Urothelium cell line (cell line): ENCODE measurements at places on chromosomes 13 and 19.

- DNase-seq = no peak
Observed at GRCh38 chr13:101763191-101763590, 310.7 kb downstream of the ITGBL1 start.

GRCh38 chr19:38265921-38266429 is 1.6 kb downstream of the SPINT2 start:
- no peak for DNase-seq

DNA sequence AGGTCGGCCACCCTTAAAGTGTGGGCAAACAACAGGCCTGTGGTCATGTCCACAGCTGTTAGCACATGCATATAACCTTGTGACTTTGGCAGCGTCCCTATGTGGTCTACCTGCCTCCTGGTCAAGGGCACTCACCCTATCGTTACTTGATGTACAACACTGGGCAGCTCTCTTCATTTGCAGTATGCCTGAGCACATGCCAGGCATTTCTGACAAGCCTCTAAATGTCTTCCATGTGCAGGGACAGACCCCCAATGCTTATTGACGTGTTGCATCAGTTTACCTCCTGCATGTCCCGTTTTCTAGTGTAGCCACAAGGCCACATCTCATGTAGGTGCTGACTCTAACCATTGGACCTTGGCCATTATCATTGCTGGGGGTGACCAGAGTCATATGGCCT is 731.7 kb upstream of the MIR17HG start:
- no peak for DNase-seq

GRCh38 chr13:32585550-32586079 is 637 bp upstream of the PDS5B start:
- DNase-seq = peak; percentile 4

- DNase-seq = no peak
Observed at GRCh38 chr19:13483215-13483614, 23.1 kb downstream of the CACNA1A start.

DNA sequence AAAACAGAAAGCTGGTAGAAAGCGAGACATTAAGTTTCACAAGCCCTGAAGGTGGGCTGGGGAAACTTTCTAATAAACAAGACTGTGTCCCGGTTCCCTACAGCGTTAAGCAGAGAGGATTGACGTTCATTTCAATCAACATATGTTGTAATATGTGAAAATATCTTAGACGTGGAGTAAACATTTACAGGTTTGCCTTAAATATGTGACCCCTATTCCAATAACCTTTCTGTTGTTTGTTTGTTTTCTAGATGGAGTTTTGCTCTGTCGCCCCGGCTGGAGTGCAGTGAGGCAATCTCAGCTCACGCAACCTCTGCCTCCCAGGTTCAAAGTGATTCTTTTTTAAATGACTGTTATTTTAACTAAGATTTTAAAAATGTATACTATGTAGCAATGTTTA is 526.2 kb downstream of the SUCLA2 start:
- DNase-seq = no peak

DNA sequence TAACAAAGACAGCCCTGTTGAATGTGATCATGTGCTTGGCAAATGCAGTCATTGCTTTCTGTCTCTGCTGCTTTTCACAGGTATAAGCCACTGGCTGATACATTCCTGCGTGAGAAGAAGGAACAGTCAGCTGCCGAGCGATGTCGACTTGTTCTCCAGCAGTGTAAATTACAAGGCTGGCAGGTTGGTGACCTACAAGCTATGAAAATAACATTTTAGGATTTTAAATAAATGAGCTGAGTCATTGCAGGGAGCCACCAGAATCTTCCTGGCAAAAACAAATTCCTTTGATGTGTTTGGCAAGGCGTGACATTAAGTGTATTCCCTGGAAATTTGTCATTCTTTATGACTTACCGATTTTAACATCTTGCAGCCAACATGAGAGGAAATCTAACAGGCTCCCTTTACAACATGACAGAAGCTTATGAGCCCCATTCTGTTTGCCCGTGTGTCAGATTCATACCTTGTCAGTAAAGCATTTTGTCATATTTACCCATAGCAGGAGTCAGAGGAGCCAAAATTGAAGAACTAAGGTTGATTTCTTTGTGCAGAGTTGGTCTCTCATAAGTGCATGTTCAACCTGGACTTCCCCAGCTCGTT is 471.4 kb downstream of the MYO16 start:
- peak; percentile 6 for DNase-seq

GRCh38 chr19:45146741-45147205 is 14.0 kb downstream of the NKPD1 start:
- DNase-seq = no peak

DNA sequence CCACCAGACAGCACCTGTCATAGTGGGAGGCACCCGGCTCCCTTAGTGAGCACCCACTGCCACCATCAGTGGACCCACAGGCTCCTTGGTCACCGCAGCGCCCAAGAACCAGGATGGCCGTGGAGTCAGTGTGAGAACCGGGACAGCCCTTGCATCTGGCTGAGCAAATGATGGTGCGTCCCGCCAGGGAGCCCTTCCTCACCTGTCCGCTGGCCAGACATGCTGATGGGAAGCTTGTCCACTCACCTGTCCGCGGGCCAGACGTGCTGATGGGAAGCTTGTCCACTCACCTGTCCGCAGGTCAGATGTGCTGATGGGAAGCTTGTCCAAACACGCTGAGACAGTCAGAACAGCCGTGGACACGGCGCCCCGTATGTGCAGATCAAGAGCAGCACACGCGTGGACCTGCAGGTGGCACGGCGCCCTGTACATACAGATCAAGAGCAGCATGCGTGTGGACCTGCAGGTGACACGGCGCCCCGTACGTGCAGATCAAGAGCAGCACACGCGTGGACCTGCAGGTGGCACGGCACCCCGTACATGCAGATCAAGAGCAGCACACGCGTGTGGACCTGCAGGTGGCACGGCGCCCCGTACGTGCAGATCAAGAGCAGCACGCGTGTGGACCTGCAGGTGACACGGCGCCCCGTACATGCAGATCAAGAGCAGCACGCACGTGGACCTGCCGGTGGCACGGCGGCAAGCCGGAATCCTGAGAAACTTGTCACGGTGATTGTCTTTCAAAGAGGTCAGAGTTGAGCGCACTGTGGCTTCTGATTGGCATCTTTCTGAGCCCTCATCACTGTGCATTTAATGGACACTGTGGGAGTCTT is 40.7 kb upstream of the DCUN1D2 start:
- no peak for DNase-seq
